Osteoblast (primary cell): ENCODE measurements at places on chromosomes 4 and X. TPM values are rescaled to one million over a fixed set of nuclear protein-coding genes. Genes with fewer than 3 reads are reported as not detected.

DNA sequence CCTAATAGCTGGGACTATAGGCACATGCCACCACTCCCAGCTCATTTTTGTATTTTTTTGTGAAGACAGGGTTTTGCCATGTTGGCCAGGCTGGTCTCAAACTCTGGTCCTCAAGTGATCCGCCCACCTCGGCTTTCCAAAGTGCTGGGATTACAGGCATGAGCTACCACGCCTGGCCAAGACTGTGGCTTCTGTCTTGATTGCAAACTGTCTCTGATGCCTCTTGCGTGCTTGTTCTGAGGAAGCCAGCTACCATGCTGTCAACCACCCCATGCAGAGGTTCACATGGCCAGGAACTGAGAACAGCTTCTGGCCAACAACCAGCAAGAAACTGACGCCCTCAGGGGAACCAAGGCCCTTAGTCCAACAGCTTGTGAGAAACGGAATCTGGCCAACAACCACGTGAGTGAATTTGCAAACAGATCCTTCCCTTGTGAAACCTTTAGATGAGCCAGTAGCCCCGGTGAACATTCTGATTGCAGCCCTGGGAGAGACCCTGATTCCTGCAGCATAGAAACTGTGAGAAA is 71.2 kb downstream of the SUPT20HL2 start:
- DNase-seq, result no peak

FAM200B gene
- total RNA-seq, result 22.7 and 31.8 TPM in 2 replicates

- DNase-seq, result no peak
These were observed 10.1 kb upstream of the GSX2 start for GRCh38 chr4:54089875-54090274.

DNA sequence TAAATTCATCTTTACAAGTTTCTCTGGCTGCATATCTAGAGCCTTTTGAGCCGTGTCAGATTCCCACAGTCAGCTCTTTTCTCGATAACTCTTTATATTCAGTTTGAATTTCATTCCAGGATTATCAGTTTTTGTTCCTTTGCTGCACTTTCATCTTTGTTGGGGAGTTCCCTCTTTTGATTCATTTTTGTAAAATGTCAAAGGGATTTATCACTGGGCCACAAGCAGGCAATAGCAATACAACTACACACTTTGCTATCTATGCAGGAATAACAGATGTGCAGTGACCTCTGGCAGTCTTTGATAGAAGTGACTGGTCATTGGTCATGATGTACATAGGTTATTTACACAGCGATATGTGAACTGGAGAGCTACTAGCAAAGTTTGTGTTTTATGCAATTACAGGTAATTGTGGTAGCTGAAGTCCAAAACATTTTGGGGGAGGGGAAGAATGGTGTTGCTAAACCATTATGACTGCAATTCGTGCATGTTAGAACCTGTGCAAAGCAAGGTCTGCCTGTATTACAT is 43.8 kb downstream of the HPGDS start:
- DNase-seq, result peak; percentile 27

DNA sequence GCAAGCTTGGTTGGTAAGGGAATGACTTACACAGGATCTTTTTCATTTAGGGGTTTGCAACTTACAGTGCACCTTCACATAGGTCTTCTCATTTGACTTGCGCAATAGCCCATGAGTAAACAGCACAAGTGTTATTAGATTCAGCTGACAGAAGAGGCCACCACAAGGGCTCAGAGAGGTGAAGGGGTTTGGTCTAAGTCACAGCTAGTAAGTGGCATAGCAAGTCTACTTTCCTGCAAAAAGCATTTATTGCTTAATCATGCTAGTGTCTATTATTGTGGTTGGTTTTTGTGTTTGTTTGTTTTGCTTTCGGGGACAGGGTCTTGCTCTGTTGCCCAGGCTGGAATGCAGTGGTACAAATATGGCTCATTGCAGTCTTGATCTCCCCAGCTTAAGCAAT is 83.3 kb downstream of the SPRY1 start:
- no peak for DNase-seq

- peak; percentile 94 for DNase-seq
These were observed 3.6 kb downstream of the ATP2B3 start for GRCh38 chrX:153521034-153521433.

DNA sequence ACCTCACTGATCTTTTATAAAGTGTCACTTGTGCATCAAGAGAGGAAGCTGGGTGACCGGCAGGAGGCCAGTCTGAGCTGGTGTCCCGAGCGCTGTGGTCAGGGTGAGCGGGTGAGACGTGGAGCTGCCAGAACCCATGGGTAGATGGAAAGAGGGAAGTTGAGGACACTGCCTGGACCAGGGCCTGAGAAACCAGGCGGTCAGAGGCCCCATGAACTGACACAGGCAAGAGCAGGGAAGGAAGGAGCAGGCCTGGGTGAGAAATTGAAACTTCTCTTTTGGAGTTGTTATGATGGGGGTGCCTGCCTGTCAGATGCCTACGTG is 192.6 kb downstream of the AFAP1 start:
- DNase-seq, result no peak

DNA sequence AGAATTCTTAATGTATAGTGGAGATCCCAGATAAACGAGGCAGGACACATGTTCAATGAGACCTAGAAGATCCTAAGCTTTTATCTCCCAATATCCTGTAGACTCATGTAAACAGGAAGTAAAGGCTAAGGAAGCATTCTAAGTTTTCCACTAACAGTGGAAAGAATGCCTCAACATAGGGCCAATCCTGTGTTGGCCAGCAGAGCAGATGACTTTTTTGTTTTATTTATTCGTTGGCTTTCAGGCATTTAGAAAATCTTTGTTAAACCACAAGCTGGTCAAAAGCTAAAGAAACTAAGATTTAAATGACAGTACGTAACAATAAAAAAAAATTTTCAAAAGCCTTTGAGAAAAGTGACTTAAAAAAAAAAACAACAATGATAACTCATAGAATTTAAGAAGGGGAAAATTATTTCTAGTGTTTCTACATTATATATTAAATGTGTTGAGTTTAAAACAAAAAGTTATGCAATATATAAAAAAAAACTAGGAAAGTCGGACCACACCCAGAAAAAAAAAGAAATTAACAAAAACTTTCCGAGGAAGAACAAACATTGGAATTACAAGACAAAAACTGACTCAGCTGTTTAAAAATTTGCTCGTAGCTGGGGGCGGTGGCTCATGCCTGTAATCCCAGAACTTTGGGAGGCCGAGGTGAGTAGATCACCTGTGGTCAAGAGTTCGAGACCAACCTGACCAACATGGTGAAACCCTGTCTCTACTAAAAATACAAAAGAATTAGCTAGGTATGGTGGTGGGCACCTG is 759.3 kb downstream of the FSTL5 start:
- DNase-seq, result no peak

ETNPPL gene
- total RNA-seq, result not detected in 2 replicates

GRCh38 chr4:70994069-70994366 is 569 bp downstream of the DCK start:
- DNase-seq, result no peak

- DNase-seq, result no peak
These were observed 179.0 kb upstream of the FGF13 start for GRCh38 chrX:138890491-138890890.

- no peak for DNase-seq
These were observed 54.7 kb upstream of the PRDM8 start for GRCh38 chr4:80142394-80143306.

CLCN3 gene
- 32.2 and 35.9 TPM in 2 replicates for total RNA-seq

GRCh38 chrX:45794323-45794994 is 593.8 kb upstream of the DIPK2B start:
- no peak for DNase-seq

DNA sequence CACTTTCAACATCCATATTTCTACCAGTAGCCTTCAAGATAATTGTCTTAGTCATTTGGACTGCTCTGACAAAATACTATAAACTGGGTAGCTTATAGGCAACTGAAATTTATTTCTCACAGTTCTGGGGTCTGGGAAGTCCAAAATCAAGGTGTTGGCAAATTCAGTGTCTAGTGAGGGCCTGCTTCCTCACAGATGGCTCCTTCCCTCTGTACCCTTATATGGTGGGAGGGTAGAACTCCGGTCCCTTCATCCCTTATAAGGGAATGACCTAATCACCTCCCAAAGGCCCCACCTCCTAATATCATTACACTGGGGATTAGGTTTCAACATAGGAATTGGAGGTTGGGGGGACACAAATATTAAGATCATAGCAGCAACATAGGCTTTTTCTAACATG is 7.4 kb upstream of the TBC1D25 start:
- no peak for DNase-seq

DNA sequence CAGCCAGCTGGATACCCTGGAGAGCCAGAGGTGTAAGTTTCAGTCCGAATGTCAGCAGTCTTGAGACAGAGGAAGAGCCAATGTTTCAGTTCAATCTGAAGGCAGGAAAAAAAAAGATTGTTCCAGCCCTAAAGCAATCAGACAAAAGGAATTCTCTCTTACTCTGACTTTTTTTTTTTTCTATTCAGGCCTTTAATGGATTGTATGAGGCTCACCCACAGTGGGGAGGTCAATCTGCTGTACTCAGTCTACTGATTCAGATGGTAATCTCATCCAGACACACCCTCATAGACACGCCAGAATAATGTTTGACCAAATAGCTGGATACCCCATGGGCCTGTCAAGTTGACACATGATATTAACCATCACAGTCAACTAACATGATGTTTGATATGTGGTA is 51.9 kb downstream of the TEX13A start:
- DNase-seq, result no peak

GRCh38 chr4:4981427-4981826 is 37.8 kb downstream of the CYTL1 start:
- peak; percentile 84 for DNase-seq

- DNase-seq, result peak; percentile 60
These were observed 53.6 kb downstream of the GRK4 start for GRCh38 chr4:3016961-3017360.

- DNase-seq, result peak; percentile 19
These were observed 466.3 kb upstream of the ACTRT1 start for GRCh38 chrX:128518508-128518907.

GK2 gene
- total RNA-seq, result not detected in 2 replicates

DNA sequence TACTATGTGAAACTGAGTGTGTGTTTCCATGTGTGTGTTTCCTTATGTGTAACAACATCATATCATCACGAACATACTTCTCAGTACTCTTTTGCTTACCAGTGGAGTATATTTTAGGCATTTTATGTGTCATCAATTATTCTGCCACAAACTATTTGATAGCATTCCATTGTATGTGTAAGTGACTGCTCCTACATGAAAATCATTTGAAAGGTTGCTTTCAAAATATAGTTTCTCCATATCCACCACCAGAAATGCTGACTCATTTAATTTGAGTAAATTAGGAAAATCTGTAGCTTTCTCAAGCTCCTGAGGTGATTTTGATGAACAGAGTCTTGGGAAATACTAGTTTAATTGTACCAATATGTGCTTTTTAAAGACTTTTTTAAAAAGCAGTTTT is 376.2 kb downstream of the PCDH18 start:
- no peak for DNase-seq

MND1 gene
- 1.4 and 2.7 TPM in 2 replicates for total RNA-seq

SPACA5 gene
- not detected in 2 replicates for total RNA-seq

DNA sequence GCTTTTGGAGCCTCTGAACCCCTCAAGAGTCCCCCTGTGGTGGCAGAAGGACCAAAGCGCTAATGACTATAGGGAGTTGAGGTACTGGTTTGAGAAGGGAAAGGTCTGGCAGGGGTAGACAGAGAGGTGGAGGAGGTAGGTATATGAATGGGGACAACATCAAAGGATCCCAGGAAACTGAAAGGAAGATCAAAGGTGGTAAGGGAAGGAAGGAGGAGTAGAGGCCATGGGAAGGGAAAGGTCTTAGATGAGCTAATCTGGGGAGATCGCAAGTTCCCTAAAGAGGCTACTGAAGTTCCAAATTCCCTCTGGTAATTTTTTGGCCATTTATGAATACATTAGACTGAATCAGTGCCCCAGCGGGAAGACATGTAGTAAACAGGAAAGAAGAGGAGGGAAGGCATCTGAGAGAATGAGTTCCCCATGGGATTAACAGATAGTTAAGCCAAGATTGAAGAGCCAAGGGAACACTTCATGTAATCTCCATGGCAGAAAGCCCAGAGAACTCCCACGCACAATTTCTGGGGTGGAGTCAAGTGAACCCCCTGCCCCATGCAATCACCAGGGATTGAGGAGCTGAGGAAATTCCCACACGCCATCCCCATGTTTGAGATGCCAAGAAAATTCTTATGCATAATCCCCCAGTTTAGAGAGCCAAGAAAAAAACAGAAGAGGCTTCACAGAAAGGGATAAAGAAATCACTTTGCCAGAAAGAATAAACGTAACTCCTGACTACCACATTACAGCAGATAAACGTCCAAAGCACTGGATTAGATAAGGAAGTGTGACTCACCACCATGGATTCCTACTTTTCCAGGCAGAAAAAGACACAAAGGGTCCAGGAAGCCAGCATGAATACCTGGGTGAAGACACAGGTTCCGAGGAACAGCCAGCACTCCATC is 25.8 kb downstream of the ZNF630 start:
- DNase-seq, result peak; percentile 48

DNA sequence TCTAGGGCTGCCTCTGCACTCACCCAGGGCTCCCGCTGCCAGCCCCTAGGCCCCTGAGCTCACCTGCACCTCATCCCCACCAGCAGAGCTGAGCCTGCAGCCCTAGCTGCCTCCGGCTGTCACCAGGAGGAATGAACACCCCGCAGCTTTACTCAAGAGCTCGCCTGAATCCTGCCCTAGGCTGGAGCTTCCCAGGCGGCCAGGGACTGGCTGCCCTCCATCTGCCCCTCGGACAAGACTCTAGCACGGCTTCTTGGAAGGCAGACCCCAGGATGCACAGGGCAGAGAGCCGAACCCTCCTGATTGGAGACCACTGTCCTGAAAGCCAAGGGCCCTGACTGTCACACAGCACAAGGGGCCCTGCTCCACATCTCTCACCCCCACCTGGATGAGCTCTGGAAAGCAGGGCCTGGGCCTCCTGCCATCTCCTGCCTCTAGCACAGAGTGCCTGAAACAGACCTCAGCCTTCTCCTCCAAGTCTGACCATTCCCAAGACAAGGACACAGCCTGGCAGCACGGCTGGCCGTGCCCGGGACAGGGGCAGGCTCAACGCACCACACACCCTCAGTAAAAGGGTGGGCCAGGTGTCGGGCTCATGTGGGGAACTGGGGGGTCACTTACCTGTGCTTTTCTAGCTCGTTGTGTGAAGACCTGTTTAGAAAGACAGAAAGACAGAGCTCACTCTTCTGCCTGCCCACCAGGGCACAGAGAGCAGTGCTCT is 4.4 kb downstream of the MXD4 start:
- peak; percentile 61 for DNase-seq

- DNase-seq, result no peak
These were observed 147.7 kb downstream of the GASK1B start for GRCh38 chr4:158025131-158025530.

SPANXC gene
- total RNA-seq, result not detected in 2 replicates

DNA sequence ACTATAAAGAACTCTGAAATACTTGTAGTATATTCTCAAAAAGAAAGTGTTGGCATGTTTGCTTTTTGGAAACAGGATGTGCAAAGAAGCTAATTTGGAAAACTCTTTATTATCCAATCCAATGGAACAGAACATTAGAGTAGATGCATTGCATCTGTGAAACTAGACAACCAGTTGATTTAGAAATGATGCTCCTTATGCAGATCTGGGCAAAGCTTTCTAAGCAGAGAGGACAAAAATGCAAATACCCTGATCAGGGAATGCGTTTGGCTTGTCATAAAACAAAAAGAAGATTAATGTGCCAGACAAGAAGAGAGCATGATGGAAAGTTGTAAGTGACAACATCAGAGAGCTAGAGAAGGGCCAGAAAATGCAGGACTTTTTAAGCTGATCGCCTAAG is 142.3 kb downstream of the RCHY1 start:
- no peak for DNase-seq

RENBP gene
- total RNA-seq, result 6.5 TPM in 2 replicates

TMEM156 gene
- total RNA-seq, result under 0.01 TPM in 1 of 2 replicates, not detected in the other

PLXNA3 gene
- total RNA-seq, result 15.9 and 18.8 TPM in 2 replicates

- DNase-seq, result no peak
These were observed 36.4 kb upstream of the UGT2B4 start for GRCh38 chr4:69532125-69532524.

- DNase-seq, result no peak
These were observed 108.8 kb downstream of the TMA16 start for GRCh38 chr4:163603257-163603656.
